ENCODE measurements at places on chromosomes 1 and 21.

DNA sequence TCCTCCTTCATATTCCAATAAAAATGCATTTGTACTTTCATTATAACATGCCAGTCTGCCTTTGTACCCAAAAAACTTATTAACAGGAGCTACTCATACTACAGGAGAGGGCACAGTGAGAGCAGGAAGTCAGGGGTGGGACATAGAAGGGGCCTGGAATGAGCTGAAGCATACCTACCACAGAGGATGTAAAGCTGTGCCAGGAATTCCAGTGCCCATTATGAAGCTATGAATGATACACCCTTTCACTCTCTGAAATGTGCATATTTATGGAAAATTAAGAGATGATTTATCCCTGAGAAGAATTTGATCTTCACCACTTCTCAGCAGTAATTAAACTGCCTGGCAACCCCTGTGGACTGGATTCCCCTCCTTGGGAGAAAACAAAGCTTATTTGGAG, 65.8 kb downstream of the ATP5PO start:
- DNase-seq = no peak

GRCh38 chr1:22039594-22040285, 12.8 kb upstream of the CDC42 start:
- peak; percentile 84 for DNase-seq

- no peak for DNase-seq
Observed at GRCh38 chr1:22531251-22531650, 32.0 kb upstream of the EPHA8 start.

DNA sequence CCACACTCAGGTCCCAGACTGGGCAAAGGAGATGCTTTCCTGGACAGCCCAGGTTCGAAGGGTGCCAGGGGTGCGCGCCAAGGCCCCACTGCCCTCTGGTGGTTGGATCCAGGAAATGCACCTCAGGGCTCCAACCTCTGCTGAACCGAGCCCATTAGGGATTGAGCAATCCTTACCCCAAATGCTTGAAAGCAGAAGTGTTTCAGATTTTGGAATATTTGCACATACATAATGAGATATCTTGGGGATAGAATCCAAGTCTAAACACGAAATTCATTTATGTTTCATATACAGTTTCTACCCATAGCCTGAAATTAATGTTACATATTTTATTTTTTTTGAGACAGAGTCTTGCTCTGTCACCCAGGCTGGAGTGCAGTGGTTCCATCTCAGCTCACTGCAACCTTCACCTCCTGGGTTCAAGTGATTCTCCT, 57.4 kb downstream of the SLC9A1 start:
- DNase-seq = peak; percentile 73

DNA sequence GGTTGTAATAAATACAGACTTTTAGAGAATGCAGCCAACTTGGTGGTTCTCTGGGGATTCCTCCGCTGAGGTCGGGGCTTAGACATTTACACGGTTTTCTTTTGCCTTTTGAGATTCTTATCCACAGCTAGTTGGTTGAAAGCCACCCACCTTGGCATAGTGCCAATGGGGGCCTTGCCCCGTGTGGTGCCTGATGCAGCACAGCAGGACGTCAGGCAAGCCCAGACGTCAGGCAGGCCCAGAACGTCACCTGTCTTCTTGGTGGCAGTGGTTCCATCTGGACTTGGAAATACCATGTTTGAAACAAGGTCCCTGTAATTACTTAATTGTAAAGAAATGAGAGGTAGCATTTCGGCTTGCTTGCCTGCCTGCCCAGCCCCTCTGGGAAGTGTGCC, 78.5 kb downstream of the GALNT2 start:
- no peak for DNase-seq

DNA sequence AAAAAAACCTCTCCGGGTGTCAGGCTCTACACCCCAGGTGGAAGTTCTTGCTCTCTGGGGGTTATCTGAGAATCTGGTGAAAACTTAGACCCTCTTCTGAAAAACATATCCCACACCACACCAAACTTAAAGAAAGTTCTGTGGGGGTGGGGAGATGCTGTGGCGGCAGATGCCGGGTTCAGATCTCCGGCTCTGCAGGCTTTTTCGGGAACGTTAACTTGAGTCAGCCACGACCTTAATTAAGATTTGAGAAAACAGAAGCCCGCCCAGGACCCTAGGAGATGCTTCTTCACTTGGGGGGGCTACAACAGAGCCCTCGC, 2.3 kb downstream of the RCC2 start:
- no peak for DNase-seq

- peak; percentile 49 for DNase-seq
Observed at GRCh38 chr1:163174524-163175437, 27.9 kb downstream of the RGS5 start.

GRCh38 chr1:160951443-160952128, 3.0 kb downstream of the ITLN2 start:
- no peak for DNase-seq

- no peak for DNase-seq
Observed at GRCh38 chr1:93955765-93956164, 46.5 kb upstream of the GCLM start.

- no peak for DNase-seq
Observed at GRCh38 chr1:64282351-64282750, 78.9 kb downstream of the UBE2U start.

DNA sequence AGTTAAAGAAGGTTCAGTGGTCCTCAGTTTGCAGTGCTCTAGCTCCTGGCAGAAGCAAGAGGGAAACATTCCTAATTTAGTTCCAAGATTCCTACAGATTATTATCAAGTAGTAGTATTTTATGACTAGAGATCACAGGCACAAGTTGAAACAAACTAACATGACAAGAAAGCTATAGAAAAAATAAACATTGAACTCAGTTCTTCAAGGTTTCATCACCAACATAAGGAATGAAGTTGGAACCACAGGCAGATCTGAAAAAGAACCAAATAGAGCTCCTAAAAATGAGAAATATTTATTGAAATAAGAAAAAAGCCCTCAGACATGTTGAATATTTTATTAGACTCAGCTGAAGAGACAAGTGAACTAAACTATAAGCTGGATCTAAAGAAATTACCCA, 40.6 kb downstream of the PDC start:
- no peak for DNase-seq

GRCh38 chr1:244137725-244138124, 86.6 kb downstream of the ZBTB18 start:
- no peak for DNase-seq

GRCh38 chr21:30257773-30258172, 25.0 kb downstream of the KRTAP24-1 start:
- DNase-seq = no peak

DNA sequence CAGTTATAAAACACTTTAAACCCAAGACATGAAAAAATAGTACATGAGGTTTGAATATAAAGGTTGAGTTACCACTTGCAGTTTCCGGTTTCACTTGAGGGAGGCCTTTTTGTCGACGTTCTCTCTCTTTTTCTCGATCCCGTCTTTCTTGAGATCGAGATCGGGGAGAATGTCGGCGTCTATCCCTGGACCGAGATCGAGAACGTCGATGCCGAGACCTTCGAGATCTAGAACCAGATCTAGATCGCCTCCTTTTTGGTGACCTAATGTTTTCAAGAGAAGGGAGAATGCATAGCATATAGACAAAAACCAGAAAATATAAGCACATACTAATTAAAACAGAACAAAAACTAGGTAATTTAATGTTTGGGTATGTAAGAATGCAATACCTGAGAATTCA, 33.7 kb downstream of the SOD1 start:
- no peak for DNase-seq

- DNase-seq = no peak
Observed at GRCh38 chr1:82486468-82486867, 685.7 kb downstream of the ADGRL2 start.

DNA sequence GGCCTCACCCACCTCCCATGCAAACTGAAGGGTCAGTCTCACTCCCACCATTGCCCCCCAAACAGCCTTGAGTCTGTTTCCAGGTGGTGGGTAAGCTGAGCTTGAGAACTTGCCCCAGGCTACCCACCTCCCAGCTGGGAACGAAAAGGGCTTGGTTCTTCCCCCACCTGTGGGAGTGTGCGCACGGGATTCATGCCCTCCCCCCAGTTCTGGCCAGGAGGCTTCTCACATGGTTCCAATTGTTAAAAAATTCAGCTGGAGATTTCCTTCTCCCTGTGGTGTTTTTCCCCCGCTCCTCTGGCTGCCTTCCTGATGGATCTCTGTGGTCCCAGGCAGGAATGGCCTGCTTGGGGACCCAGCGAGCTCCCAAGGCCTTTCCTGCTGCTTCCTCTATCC, 81.8 kb upstream of the C21orf91 start:
- no peak for DNase-seq

- DNase-seq = no peak
Observed at GRCh38 chr1:20410503-20410902, 75.5 kb downstream of the CAMK2N1 start.

- peak; percentile 35 for DNase-seq
Observed at GRCh38 chr1:7478809-7479499, 292.1 kb upstream of the VAMP3 start.

- peak; percentile 71 for DNase-seq
Observed at GRCh38 chr1:110630839-110631663, 24.9 kb upstream of the KCNA2 start.

- DNase-seq = no peak
Observed at GRCh38 chr1:107327446-107327845, 186.6 kb downstream of the NTNG1 start.

DNA sequence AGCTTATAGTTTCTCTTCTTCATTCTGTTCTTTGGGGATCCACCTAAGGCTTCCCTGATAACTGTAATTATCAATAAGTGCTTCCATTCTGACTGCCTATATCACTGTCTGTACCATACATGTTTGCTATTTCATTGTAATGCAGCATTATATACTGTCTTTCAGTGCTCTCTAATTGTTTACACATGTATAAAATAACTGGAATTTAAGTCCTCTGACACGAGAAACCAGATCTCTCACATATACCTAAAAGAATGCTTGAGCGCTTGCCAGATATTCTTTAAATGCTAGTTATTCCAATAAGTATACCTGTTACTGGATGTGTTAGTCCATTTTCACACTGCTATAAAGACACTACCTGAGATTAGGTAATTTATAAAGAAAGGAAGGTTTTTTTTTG, 34.7 kb downstream of the CELF3 start:
- no peak for DNase-seq

GRCh38 chr1:243705585-243705984, 144.5 kb downstream of the AKT3 start:
- DNase-seq = peak; percentile 39

DNA sequence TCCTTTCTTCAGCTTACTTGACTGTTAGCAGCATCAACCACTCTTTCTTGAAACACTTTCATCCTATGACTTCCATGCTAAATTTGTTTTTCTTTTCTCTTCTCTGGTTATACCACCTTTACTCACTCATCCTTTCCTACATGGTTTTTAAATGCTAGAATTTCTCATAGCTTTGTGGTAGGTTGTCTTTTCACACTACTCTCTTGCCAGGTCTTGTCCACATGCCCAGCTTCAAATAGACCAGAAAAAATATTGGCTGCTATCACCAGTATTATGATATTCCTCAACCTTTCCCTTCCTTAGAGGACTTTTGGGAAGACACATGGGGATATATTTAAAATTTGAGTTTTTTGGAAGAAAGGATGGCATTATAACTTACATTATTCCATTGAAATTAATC, 48.8 kb downstream of the PPP1R12B start:
- no peak for DNase-seq

GRCh38 chr1:232891071-232891470, 59.3 kb upstream of the NTPCR start:
- no peak for DNase-seq

- no peak for DNase-seq
Observed at GRCh38 chr1:936348-937264, 12.9 kb downstream of the SAMD11 start.

GRCh38 chr21:29075706-29076466, 2.4 kb upstream of the CCT8 start:
- no peak for DNase-seq

GRCh38 chr1:10824821-10825540, 28.5 kb upstream of the CASZ1 start:
- DNase-seq = no peak

GRCh38 chr1:223770621-223771315, 58.4 kb downstream of the CAPN2 start:
- no peak for DNase-seq

DNA sequence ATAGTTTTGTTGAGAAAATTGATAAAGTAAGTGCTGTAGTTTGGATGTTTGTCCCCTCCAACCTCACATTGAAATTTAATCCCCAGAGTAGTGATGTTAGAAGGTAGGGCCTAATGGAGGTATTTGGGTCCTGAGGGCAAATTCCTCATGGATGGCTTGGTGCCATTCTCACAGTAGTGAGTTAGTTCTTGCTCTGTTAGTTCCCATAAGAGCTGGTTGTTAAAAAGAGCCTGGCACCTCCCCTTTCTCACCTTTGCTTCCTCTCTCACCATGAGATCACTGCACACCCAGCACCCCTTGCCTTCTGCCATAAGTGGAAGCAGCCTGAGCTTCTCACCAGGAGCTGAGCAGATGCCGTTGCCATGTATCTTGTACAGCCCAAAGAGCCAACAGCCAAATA, 354.8 kb upstream of the NFIA start:
- DNase-seq = no peak

DNA sequence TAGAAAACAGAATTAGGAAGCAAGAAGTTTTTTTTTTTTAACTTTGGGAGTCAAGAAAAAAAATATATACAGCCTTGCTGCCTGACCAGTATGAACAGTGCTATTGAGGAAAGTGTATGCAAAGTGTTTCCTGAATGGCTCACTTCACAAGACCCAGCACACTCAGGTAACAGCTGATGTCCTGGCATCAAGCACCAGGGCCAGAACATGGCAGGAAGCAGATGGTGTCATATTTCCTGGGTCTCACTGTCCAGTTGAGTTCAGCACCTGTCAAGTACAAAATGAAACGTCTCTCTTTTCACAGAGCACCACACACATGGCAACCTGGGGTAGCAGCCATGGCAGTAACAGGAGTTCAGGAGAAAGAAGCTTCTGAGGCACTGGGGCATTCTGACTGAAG, 372.3 kb downstream of the TTLL7 start:
- DNase-seq = peak; percentile 29

DNA sequence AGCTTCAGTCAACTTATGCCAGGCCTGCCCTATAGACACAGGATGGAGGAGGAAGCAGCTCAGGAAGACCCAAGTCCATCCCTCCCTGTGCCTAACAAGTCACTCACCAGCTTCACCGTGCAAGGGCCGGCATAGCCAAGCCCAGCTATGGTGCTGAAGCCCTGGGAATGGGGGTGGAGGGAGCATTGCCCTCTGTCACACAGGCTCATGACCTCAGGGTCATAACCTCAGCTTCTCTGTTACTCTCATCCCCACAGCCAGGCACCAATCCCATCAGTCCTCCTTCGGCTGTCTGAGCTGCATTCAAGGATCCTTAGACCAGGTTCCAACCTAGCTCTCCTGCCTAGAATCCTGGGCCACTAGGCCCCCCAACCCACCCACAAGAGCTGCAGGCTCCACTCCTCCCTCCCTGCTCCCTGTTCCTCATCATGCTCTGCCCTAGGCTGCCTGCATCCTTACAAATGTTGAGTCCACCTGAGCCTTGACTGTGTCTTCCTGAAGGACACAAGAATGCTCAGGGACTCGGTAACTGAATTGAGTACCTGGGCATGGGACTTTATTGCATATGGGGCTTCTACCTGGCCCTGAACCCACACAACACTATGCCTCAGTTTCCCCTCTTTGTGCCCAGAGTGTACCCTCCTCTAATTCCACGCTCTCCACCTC, 1.7 kb downstream of the CD244 start:
- no peak for DNase-seq

Measured in NCI-H1092 (cell line).